ENCODE measurements at places on chromosomes 13 and 19.

- no peak for DNase-seq
Observed at GRCh38 chr19:18432275-18433014, 5.5 kb downstream of the ISYNA1 start.

DNA sequence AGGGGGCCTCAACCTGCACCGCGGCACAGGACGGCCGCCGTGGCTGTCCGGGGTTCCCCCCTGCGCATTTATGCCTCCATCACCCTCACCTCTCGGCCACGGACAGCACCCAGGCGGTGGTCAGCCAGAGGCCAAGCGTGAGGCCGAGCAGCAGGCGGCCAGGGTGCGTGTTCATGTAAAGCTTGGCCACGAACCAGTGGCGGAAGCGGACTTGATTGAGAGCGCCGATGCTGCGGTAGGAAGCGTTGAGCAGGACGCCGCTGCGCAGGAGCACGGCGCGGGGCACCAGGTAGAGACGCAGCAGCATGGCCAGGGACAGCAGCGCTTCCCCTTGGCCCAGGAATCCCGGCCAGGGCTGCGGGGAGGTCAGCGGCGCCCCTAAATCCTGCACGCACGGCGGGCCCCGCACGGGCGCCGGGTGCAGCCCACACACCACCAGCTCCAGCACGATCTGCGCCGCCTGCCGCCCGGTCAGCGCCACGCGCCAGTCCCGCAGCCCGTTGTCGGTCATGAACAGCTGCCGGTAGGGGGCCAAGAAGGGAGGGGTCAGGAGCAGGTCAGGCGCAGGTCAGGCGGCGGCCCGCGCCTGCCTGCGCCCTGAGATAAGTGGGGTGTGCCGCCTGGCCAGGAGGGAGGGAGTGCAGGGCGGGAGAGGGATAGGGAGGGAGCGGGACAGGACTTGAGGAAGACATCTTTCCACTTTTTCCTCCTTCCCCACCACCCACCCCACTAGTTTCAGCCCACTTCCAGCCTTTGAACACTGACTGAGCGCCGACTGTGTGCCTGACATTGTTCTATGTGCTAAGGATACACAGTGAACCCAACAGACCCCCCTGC lies 6.5 kb downstream of the KCNN4 start:
- DNase-seq, result no peak

GRCh38 chr13:110801044-110801443 lies 87.5 kb downstream of the ING1 start:
- no peak for DNase-seq

DNA sequence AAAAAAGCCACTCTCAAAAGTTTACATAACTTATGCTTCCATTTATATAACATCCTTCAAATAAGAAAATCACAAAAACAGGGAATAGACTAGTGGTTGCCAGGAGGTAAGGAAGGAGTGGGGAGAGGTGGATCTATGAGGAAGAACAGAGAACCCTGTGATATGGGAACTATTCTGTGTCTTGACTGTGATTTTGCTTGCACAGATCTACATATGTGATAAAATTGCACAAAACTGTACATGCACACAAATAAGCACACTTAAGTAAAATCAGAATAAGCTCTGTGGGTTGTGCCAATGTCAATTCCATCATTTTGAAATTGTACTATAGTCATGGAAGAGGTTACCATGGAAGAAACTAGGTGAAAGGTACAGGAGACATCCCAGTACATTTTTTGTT lies 121.6 kb upstream of the SGCG start:
- DNase-seq, result no peak

Measured in stimulated activated CD4-positive, alpha-beta T cell treated with anti-CD3 and anti-CD28 coated beads, Interleukin-2, amount 100 ng/mL, for 4 hours (primary cell).